Stimulated activated CD4-positive, alpha-beta T cell treated with anti-CD3 and anti-CD28 coated beads, Interleukin-1b, Interleukin-23, amount 100 ng/mL, for 48 hours (primary cell): ENCODE measurements at places on chromosomes 3 and 15.

GRCh38 chr3:147937341-147937740 lies 528.2 kb downstream of the ZIC1 start:
- DNase-seq, result no peak

GRCh38 chr3:106185949-106186348 lies 317.1 kb upstream of the CBLB start:
- DNase-seq, result no peak

DNA sequence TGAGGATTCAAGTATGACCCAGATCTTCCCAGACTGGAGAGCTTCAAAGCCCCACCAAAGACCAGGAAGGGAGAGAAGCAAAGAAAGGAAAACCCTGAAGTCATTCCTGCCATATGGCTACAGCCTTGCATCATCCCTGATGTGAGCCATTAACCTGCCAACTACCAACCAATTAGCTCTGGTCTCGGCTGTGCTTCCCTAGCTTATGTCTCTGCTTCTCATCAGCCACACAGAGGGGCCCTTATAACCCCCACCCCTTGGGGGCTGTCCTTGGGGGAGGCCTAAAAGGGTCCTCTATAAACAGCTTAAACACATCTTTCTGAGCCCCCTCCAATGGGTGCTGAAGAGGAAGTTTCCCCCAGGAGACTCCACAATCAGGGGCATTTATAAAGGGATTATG lies 52.8 kb downstream of the NOX5 start:
- no peak for DNase-seq

DNA sequence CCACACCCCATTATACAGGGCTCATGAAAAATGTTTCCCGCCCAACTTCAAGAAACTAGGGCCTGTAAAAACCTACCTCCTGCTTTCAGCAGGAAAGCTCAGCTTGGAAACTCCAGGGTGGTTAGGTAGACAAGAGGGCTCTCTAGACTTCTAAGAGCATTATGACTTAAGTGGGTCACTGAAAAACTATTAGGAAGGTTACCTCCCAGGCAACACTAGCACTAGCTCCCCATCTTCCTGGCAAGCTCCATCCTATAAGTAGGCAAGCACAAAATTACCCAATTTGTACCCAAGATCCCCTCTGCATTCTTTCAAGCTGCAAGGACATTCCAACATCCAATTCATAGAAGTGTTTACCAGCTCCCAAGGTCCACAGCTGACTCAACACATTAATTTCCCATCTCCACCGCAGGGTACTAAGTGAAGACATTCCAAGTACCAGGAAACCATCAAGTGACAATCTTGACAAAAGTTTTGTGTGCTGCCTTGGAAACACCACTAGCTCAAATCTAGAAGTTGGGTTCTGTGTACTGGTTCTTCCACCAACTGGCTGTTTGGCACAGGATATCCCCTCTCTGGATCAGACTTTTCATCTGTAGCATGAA lies 46.9 kb downstream of the WNT5A start:
- no peak for DNase-seq

- DNase-seq, result no peak
These were observed 393.1 kb upstream of the ZNF717 start for GRCh38 chr3:76178412-76178811.

- DNase-seq, result no peak
These were observed 43.6 kb downstream of the RASA2 start for GRCh38 chr3:141530415-141530768.

DNA sequence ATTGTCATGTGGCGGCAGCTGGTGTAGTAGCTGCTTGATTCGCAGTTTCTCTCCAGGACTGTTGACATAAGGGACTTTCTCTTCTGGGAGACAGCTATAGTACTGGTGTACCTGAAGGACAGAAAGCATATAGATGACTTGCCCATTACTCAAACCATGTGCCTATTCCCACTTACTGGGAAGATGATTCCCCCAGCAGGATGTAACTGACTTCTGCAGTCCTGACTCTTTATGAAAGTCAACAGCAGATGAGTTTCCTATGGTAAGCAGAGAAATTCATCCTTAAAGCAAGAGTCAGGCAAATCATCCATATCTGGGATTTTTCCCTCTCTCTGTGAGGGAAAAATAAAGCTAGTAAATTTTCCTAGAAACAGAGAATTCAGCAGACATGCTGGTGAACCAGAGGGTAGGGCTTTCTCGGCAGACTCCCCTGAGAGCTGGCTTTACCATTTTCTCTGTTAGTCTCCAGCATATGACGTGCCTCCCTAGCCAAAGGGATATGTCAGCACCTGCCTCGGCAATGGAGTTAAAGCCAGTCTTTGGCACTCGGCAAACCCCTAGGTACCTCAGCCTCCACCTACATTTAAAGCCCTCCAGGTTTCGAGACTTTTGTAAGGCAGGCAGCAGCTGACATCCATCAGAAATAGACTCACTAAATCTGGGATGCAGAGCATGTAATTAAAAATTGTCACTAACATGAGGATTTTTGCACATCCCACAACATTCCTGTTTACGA lies 62.1 kb downstream of the PRICKLE2 start:
- DNase-seq, result no peak

GRCh38 chr3:194342861-194343560 lies 8.1 kb downstream of the CPN2 start:
- no peak for DNase-seq

DNA sequence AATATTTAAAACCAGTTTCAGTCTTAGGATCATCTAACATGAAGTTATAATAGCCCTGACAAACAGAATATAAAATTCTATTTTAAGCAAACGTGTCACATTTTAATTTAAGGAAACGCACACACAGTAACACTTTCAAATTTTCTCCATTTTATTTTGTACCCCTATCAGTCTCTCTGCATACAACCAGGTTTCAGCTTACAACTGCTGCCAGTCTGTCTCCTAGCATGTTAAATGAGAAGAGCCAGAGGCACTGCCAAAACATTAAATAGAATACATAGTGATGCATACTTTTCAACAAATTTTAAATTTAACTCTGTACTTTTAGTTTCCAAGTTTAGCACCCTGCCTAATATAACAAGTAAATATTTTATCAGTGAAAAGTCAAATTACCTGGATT lies 60.8 kb downstream of the UACA start:
- no peak for DNase-seq

- no peak for DNase-seq
These were observed 281.2 kb upstream of the NR2F2 start for GRCh38 chr15:96049323-96049722.

GRCh38 chr3:183497313-183497712 lies 58.2 kb downstream of the KLHL6 start:
- DNase-seq, result no peak

DNA sequence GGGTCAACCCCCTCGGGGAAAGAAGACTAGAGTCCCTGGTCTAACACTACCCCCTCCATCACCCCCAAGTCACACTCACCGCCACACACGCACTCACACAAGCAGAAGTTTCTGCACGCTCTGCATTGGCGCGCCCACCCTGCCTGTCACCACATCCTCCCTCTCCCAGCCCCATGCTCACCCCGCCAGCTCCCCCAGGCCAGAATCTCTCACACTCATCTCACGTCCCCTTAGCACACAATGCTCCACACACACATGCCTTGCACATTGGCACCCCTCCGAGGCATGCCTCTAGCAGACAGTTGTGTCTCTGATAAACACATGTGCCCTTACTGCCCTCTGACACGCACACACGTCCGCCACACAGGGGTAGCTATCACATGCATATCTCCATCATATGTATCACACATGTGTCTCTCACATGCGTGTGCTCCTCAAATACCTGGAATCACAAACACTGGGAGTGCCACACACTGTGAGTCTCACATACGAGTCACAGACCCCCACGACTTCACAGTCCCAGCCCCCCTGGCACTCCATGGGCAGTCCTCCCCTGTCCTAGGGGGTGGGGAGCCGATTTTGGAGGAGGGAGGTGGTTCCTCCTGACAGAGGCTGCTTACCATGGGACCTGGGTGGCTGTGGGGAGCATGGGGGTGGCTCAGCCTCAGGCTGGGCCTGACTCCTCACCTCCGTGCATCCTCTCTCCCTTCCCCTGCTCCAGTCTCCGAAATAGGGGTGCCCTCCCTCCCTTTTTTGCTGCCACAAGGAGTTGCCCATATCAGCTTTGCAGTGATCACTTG lies 898 bp downstream of the FBLN2 start:
- DNase-seq, result no peak
